NCI-H146 (cell line): ENCODE measurements at places on chromosomes 2 and 18.

DNA sequence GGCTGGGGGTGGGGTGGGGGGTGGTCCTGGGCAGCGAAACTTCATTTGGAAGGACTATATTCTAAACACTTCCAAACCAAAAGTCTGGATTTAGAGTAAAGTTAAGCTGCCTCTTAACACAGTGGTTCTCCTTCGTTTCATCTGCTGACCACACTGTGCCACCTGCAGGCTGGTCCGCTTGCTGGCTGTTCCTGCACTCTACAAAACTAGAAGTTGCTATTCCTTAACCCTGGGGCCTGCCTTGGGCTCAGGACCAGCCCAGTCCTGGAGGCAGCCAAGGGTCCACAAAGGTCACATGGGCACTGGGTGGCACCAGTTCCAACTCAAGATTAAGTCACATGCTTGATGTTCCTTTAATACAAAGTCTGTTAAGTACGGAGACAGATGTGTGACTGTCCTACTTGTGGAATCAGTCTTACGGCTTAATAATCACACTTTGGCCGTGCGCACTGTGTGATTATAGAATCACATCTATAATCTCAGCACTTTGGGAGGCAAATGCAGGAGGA, 195.4 kb downstream of the FAM210A start:
- peak; percentile 17 for DNase-seq

GRCh38 chr2:189287982-189288521, 108.5 kb upstream of the COL5A2 start:
- DNase-seq: peak; percentile 22

- DNase-seq: no peak
Measured at GRCh38 chr2:67772216-67773170, 290.3 kb downstream of the C1D start.

DNA sequence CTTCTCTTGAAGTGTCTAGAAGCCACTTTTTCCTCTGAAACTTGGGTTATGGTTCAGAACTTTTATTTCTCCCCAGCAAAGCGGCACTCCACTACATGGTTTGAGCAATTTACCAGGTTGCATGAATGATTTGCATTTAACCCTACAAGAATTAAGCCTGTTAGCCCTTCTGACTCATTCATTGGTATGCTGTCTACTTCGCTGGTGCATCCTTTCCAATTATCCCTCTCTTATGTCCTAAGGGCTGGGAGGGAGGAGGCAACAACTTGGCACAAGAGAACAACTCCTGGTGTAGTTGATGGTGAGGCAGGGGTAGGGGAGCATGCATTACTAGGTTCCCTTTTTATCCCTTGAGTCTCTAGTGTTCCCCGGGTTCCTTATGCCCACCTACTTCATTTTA, 293.4 kb upstream of the MEX3C start:
- DNase-seq: no peak

DNA sequence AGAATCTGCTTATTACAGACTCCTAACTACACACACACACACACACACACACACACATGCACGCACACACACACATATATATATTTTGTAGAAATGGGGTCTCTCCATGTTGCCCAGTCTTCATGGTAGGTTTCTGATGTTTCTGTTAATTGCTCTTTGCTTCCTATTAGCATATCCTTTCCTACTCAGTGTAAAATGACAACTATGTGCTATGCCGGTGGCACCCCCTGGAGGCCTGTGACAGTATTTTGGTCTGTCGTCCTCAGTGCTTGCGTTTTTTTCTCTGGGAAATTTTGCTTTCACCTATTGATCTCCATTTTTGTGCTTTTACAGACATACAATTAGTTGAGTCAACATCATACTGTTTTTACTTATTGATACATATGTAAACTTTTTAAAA, 322.1 kb downstream of the LRRTM1 start:
- no peak for DNase-seq

DNA sequence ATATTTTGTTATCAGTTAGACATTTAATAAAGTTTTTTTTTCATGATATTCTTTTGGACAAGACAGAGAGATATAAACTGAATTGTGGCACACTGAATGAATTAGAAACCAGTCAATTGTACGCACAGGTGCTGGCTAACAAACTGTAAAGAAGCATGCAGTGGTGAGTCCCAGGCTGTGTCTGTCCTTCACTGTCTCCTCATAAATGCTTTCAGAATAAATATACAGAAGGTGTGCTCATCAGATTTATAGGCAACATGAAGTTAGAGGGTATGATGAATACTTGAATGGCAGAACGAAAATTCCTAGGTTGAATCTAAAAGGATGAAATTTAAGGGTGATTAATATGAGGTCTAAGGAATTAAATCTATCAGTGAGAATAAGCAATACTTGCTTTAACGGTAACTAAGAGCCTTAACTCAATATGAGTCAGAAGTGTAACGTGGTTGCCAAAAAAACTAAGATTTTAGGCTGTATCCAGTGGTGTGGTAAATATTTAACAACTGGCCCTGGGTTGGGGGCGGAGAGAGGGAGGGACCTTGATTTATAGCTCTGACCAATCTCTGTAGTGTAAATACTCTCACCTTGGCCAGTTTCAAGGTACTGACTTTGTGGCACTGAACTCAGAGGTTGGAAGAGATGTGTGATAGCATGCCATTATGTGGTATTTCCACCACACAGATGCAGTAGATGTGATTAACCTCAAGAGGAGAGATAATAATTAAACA, 41.9 kb upstream of the AAK1 start:
- no peak for DNase-seq

DNA sequence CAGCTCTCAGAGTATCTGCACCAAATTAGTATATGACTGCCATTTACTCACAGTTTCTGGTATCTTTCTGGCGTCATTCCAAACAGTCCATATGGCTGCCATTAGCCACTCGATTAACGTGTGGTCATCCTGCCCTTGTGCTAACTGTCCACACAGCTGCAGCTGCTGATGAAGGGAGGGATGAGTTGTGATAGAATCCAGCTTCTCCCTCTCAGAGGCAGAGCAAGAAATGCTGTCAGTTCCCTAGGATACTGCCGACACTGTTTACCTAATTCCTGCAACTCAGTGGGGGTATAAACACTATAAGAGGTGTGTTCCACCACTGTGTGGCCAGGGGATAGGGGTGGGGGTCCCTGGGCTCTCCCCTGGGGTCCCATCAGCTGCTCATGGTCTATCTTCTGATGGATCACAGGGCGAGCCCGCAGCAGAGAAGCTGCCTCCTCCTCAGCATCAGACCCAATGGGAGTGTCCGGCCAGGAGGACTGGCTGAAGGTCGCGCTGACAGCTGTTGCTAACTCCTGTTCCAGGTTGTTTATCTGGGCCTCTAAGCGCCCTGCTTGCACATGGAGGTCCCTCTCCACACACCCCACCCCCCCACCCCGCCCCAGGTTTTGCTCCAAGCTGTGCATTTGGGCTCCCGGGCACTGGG, 17.3 kb upstream of the KLHL23 start:
- DNase-seq: peak; percentile 75
